CD4-positive, alpha-beta T cell treated with Interleukin-6 for 4 hours (primary cell): ENCODE measurements at places on chromosomes 7 and 10.

GRCh38 chr10:82394987-82395386 is 520.0 kb downstream of the NRG3 start:
- DNase-seq: no peak

DNA sequence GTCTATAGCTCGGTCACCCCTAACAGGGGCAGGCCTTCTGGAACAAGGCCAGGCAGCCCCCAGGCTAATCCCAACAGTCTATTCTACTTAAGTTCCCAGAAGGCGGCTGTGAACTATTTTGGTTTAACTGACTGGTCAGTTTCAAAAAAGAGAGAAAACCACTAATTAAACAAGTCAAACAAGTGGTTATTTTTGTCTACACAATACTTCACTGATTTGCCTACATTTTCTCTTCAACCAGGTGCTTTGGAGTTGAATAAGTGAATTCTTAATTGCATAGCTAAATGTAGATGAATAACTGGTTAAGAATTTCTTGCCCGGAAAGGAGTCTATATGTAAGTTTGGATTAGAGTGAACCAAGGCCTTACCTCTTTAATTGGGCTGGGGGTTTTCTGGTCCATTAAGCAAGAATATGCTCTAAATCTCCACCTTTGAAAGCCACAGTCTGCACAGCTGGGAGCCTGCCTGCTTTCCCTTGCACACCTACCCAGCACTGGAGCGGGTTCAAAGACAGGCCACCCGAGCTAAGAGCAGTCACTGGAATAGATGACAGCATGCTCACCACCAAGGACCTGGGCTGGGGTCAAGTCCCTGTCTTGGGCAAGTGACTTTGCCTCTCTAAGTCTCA is 70.4 kb downstream of the TBXAS1 start:
- no peak for DNase-seq

DNA sequence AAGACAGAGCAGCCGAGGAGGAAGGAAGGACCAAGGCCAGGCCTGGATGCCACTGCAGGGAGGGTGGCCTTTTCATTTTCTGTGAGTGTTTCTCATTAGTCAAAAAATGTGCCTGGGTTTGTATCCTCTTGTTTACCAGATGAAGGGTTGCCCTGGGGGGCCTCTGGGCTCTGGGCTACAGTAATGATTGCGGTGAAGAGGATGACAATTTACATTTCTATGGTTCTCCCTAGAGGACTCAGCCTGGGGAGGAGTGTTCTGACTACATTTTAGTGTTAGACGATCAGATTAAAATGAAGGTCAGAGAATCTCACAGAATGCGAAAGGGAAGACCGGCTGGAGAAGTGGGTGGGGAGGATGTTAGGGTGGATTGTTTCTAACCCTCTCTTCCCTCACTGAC is 108.0 kb upstream of the KMT2C start:
- DNase-seq: no peak

GRCh38 chr10:7872041-7872442 is 53.7 kb downstream of the TAF3 start:
- no peak for DNase-seq

DNA sequence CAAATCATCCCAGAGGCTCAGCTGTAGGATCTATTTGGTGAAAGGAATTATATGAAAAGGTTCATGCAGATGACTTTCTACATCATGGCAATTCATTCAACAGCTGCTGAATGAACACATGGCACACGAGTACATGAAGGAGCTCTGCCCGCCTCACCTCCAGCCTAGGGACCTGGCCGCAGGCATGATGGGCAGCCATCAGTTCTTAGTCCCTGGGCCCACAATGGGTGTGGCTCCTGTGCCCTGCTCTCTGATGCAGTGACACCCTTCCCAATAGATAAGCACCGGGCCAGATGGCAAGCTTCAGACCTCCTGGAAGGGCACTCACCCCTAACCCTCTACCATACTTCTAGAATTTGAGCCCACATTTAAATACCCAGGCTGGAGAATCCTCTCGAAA is 3.5 kb downstream of the CHST15 start:
- no peak for DNase-seq

GRCh38 chr7:101817471-101818286 is at the start of gene CUX1:
TSS of gene CUX1 (plus strand) at chr7:101817626. CDS start at chr7:101817640, 14 bp downstream.
- DNase-seq: peak; percentile 36

DNA sequence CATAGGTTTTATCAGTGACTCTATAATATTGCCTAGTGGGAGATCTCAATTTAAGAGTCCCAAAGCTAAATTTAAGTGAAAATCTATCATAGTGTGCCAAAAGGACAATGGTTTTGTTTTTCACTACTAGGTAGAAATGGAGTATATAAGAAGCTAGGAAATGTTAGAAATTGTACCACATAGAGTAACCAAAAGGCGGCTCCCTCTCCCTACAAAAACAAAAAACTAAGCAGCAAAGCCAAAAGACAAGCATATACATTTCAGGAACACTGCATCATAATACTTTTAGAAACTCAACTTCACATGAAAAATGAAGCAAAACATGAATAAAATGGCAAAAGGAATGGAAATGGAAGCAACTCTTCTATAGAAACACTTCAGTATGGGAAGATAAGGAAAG is 271.6 kb downstream of the CACNA2D1 start:
- no peak for DNase-seq

DNA sequence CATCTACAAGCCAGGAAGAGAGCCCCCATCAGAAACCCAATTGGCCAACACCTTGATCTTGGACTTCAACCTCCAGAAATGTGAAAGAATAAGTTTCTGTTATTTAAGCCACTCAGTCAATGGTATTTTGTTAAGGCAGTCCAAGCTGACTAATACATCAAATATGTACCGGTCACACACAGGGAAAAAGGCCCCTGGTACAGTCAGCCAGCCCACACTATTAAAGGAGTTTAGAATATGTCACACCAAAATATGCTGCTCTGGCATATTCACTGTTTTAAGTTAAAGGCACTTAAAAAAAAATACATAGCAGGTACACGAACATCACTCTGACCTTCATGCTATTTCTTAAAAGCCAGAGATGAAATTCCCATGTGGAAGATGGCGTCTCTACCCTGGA is 15.2 kb upstream of the CDCA7L start:
- DNase-seq: no peak

GRCh38 chr7:516606-517456 is 2.8 kb downstream of the PDGFA start:
- no peak for DNase-seq

GRCh38 chr7:2710286-2710655 is 22.3 kb downstream of the AMZ1 start:
- DNase-seq: peak; percentile 57

GRCh38 chr10:94023906-94024305 is 30.2 kb downstream of the PLCE1 start:
- no peak for DNase-seq
